ENCODE measurements at places on chromosomes 2 and 18.

DNA sequence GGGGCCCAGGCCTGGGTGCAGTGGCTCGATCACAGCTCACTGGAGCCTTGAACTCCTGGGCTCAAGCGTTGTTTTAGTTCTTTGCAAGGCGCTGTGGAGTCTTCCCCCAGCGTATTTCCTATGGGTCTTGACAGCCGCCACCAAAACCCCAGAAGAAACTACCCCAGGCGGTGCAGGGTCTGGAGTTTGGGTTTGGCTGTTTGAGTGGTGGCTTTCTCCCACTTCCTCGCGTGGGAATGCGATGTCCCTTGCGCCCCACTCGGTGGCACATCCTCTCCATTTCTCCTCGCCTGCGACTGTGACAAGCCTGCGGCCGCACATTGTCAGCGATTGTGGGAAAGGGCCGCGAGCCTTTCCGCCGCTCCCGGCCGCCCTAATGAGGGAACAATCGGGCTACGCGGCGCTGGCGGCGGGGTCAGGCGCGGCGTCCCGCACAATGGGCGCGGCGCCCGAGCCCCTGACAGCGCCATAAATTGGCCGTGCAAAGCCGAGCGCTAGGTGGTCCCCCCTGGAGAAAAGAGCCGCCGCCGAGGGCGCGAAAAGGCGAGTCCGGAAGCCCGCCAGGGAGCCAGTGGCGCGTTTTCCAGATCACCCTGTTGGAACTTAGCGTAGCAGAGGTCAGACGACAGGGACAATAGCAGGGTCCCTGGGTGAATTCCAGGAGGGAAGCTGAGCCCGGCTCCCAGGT lies 194.9 kb upstream of the POU3F3 start:
- DNase-seq = peak; percentile 37

- no peak for DNase-seq
Measured at GRCh38 chr2:19654310-19655090, 247.3 kb downstream of the TTC32 start.

DNA sequence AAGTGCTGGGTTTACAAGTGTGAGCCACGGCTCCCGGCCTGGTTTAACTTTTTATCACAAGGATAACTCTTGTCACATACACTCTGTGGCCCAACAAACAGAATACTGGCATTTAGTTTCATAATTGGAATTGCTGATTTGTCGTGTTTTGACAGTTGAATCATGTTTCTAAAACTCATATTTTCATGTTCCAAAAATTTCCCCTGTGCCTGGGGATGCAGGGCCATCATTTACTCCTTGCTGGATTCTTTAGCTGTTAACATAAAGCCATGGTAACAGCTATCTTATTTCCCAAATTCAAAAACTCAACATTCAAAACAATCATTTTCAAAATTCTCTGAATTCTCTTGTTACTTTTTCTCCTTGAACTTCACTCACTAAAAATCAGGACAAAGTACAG lies 16.5 kb upstream of the ATG16L1 start:
- no peak for DNase-seq

GRCh38 chr2:100260712-100261620 lies 61.3 kb downstream of the LONRF2 start:
- peak; percentile 67 for DNase-seq

- no peak for DNase-seq
Measured at GRCh38 chr2:47868611-47869352, 37.5 kb downstream of the FBXO11 start.
